CD4-positive, alpha-beta T cell treated with Interleukin-21 for 1 hour (primary cell): ENCODE measurements at places on chromosomes 13 and 19.
A peak's percentile ranks its signal among the peaks of the same experiment; 100 is the strongest.

- peak; percentile 61 for DNase-seq
Observed at GRCh38 chr19:1401138-1401888, at the start of gene GAMT. GAMT (minus strand) TSS chr19:1401542; CDS start chr19:1401476, 66 bp downstream.

DNA sequence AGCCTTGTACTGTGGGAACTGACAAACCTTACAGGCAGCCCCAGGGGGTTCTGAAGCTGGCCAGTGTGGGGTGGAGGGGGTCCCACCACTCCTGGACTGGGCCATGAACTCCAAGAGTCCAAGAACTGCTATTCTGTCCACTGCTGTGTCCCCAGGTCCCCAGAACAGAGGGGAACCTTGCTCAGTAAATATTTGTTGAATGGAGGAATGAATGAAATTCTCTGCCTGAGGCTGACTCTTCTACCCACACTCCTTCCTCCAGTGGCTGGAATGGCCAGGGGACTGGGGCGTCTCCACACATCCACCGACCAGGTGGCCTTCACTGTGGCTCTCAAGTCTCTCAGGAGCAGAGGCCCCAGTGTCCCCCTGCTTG, 11.6 kb downstream of the WIZ start:
- no peak for DNase-seq

GRCh38 chr13:40814803-40815202, 25.4 kb downstream of the SLC25A15 start:
- DNase-seq = no peak

GRCh38 chr13:43850873-43851272, 28.7 kb downstream of the CCDC122 start:
- no peak for DNase-seq

DNA sequence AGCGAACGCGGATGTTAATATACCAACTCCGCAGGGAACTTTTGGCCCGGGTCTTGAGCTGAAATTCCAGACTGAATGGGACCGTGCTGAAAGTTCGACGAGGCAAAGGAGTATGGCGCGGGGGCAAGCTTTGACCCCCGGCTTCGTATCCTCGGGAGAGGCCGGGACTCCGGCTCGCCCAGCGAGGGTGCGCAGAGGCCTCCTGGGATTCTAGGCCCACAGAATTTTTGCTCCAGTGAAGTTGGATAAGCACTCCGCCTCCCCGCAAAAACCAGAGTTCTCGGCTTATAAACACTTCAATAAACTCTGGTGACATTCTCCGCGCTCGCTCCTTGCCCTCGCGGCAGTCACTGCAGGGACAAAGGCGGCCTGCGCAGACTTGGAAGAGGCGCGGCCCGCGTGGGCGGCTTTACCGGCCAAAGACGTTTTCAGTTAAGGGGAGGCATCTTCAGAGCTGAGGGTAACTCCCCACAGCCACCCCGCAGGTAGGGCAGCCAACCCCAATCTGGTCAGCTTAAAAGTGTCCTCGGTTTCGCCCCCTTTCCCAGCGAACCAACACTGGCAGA, 112.6 kb downstream of the KCNRG start:
- peak; percentile 12 for DNase-seq

DNA sequence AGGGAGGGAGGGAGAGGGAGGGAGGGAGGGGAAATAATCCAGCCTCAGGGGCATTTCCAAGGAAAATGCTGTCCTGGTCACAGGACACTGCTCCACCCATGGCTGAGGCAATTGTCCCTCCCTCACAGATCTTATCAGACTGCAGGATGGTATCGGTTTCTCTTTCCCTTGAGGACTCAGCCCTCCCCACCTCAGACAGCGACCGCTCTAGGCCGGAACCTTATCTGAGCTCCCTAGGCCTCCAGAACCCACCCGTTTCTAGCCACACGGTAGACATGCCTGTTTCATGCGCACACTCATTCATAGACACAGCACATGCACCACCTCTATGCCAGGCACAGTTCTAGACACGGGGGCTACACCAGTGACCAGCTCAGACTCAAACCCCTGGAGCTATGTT, 10.0 kb upstream of the IZUMO2 start:
- DNase-seq = peak; percentile 2

DNA sequence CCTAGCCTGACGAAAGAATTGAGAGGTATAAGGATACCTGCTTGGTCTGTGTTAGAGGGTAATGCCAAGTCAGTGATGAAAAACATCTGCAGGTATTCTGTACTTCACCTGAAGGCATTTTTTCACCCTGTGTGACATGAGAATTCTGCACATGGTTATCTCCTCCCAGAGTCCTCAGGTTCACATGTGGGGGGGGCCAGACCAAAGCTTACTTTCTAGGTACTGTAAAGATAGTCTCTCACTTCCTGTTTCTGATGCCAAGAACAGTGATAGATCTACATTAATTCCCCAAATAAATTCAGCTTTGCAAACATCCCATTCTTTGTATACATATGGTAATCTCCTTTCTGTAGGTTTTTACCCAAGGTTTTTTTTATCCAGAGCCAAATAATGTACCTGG, 53.4 kb downstream of the GPC6 start:
- no peak for DNase-seq

- DNase-seq = no peak
Observed at GRCh38 chr13:101140936-101141335, 275.4 kb downstream of the NALCN start.

GRCh38 chr19:14022469-14022868, 5.5 kb upstream of the RLN3 start:
- no peak for DNase-seq

DNA sequence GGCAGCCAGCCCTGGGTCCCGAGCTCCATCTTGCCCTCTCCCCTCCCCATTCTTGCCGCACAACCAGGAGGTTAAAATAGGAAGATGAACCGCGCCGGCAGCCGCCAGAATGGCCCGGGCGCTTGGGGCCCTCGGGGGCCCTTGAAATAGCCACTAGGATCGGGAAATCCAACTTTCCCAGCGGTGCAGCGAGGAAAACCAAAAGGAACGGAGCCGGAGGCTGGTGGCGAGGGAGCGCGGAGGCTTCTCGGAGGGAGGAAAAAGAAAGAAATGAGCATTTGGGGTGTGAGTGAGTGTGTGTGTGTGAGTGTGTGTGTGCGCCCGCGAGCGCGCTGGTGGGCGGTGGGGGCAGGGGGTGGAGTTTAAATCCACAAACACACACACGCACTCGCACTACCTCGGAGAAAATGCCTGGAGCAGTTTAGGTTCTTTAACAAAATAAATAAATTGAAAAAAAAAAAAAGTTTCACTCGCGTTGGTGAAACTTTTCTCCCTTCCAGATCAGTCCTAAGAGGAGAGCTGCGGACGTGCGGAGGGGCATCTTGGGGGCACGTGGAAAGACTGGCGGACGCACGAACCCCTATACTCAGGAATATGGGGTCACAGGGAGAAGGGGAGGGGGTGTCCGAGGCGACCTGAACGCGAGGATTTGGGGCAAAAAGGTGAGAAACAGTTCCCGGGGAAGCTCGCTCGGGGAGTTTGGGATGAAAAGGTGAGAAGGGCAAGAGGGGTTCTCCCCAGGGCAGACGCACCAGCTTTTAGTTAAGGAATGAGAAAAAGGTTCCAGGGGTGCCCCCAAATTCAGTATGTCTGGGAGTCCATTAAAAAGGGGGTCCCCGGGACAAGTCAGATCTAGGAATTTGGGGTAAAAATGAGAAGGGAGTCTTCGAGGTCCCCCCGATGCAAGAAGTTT, 1.3 kb downstream of the RFX2 start:
- peak; percentile 74 for DNase-seq

DNA sequence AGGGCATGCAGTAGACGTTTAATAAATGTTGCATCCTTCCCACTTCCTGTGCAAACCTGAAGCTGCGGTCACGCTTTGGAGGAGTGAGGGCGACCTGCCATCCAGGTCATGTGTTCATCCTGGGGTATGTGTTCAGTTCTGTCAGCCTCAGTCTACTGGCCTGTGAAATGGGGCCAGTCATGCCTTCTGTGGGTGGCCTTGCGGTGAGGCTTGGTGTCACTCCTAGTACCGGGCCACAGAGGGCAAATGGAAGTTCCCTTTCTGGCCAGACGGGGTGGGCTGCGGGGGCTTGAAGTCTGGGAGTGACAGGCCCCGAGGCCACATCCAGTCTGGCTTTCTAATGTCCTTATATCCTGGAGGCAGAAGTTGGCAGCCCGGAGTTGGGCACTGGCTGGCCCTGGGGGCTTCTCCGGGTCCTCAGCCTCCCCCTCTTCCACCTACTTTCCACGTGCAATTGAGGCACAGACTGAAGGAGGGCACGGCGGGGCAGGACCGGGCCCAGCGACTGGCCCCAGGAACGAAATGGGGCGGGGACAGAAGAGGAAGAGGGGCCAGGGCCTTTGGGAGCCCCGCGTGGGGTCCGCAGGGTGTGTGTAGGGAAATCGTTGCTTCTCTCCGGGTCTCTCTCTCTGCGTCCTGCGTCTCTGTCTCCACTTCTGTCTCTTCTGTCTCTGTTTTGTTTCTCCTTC, 11.1 kb downstream of the PDE4A start:
- peak; percentile 79 for DNase-seq

- DNase-seq = no peak
Observed at GRCh38 chr13:70415136-70415535, 306.9 kb upstream of the KLHL1 start.

DNA sequence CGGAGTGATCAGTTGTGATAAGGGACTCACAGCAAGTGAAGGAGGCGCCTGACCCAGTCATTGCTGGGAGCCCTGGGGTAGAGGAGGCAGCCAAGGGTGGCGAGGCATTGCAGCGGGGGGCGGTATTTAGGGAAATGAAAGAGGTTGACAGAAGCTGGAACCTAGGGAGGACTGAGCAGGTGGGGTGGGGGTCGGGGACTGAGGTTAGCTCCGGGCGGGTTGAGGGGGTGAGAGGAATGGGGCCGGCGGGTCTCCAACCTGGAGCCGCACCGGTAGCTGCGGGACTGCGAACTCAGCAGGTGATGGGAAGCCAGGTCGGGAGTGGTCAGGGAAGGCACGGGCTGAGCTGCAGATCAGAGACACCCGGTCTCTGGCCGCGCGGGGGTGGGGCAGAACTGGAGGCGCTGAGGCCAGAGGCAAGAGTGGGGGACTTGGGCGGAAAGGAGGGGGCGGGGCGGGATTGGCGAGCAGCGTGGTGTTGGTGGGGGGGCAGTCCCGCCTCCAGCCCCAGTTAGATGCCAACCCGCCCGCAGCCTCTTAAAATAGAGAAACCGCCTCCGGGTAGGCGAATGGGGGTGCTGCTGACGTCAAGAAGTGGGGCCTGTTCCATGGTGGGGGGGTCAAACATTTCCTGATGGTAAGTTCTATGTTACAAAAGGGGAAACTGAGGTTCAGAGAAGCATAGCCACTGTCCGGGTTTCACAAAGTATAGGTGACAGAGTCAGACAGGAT, 1.5 kb downstream of the MAST3 start:
- DNase-seq = peak; percentile 61

GRCh38 chr13:80047406-80047805, 293.5 kb downstream of the SPRY2 start:
- no peak for DNase-seq

DNA sequence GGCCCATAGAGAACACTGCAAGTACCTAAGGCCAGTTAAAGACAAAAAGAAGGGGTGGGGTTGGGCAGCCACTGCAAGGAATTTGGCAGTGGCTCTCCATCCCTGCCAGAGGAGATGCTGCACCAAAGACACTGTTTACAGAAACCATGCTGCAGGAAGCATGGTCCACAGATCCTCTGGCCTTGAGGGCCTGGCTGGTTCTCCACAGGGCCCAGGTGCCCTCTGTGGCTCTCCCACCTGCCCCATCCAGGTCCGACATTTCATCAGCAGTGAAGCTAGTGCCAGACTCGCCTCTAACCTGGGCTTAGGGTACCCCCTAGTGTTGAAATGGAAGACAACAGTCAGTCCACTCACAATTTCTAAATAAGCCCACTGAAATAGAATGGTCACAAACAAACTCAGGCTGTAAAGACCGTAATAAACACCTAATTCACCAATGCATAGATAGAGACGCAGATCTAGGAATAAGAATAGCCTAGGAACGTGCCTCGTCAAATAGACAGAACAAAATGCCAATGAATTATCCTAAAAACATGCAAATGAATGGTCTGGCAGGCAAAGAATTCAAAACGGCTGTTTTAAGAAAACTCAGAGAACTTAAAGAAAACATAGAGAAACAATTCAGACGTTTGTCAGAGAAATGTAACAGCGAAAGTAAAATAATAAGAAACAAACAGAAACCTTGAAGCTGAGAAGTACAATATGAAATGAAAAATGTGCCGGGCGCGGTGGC, 23.3 kb downstream of the LYPD4 start:
- peak; percentile 64 for DNase-seq

GRCh38 chr13:105814219-105814901, 721.1 kb downstream of the EFNB2 start:
- no peak for DNase-seq

DNA sequence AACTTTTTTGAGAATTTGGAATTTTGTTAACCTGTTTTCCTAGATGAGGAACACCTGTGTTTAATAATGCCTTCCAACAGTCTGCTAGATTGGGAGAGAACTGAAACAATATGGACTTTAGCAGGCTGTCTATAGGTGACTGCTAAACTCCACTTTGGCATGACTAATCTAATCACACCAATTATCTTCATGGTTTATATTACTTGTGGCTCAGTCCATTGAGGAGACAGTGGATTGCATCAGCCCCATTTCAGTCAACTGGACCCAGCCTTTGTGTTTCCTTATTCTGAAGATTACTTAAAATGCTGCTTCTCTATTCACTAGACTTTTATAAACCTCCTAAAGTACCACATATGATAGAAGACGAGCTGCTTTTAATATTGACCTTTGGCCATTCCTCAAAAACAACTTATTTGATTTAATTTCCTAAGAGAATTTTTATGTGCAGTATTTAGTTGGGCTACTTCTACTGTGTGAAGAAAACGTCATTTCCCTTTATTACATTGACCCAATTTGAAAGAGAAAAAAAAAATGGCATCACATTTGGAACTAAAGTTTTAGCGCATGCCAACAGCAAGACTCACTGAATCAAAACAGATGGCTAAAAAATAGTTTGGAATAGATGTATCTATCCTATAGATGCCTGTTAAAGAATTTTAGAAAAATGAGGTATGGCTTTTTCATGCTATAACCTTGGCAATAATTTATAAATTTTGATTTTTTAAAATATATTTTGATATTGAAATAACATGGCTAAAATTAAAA, 295.8 kb downstream of the NDFIP2 start:
- no peak for DNase-seq

DNA sequence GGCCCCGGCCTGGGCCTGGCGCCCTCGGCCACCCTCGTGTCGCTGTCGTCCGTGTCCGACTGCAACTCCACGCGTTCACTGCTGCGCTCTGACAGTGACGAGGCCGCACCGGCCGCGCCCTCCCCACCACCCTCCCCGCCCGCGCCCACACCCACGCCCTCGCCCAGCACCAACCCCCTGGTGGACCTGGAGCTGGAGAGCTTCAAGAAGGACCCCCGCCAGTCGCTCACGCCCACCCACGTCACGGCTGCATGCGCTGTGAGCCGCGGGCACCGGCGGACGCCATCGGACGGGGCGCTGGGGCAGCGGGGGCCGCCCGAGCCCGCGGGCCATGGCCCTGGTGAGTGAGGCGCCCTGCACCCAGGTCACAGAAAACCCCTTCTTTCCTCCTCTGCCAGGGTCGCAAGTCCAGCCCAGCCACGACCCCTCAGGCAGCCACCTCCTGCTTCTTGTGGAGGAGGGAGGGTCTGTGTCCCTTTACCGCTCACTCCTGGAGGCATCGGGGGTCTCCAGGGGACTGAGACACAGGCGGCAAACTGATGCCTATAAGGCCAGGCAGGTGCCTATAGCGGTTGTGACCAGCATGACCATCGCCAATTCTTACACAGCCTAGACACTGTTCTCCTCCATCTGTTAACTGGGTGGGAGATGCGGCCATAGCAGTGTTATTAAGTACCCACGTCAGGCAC, 4.2 kb downstream of the TTC9B start:
- DNase-seq = no peak
